ENCODE measurements at places on chromosomes 7 and 10.

DNA sequence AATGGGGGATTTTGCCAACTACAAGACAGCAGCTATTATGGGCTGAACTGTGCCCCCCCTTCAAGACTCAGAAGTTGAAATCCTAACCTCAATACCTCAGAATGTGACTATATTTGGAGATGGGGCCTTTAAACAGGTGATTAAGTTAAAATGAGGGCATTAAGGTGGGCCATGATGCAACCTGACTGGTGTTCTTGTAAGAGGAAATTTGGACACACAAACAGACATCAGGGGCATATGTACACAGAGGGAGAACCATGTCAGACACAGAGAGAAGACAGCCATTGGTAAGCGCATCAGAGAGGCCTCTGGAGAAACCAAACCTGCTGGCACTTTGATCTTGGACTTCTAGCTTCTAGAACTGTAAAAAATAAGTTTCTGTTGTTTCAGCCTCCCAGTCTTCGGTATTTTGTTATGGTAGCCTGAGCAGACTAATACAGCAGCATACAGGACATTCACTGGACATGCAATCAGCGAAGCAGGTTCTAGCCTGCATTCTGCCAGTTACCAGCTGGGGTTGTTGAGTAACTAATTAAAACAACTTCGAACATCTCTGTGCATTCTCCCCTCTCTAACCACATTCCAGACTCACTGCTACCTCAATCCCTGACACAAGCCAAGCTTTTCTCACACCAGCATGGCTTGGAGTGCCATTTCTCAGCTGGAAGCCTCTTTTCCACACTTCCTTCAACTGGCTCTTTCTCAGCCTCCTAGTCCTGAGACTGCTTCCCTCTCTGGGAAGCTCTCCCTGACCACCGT lies 141.4 kb downstream of the DOCK4 start:
- no peak for DNase-seq

DNA sequence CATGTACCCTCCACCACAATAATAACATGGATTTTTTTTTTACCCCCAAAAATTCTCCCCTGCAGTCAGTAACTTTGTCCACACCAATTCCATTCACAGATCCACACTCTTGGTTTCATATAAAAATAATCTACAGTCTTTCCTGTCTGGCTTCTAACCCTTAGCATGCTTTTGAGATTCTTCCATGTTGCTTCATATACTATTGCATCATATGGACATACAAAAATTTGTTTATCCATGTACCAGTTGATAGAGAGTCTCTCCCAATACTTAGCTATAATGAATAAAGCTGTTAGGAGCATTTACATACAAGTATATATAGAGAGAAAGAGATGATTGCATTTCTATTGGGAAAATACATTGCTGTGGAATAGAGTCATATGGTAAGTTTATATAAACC lies 575.0 kb downstream of the XPNPEP1 start:
- no peak for DNase-seq

DNA sequence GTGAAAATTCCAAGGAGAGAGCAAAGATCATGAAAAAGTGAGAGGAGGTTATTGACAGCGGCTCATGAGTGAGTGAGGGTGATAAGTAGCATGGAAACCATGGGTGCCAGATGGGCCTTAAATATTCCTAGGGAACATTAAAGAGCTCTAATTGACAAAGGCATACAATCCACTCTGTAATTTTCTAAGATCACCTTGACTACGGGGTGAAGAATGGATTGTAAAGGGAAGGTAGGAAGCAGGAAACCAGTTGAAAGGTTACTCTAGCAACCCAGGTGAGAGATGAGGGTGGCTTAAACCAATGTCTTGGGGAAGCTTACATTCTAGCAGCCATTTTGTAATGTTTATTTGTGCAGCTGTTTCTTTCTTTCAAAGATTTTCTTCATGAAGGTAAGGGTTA lies 75.7 kb downstream of the RSU1 start:
- no peak for DNase-seq

DNA sequence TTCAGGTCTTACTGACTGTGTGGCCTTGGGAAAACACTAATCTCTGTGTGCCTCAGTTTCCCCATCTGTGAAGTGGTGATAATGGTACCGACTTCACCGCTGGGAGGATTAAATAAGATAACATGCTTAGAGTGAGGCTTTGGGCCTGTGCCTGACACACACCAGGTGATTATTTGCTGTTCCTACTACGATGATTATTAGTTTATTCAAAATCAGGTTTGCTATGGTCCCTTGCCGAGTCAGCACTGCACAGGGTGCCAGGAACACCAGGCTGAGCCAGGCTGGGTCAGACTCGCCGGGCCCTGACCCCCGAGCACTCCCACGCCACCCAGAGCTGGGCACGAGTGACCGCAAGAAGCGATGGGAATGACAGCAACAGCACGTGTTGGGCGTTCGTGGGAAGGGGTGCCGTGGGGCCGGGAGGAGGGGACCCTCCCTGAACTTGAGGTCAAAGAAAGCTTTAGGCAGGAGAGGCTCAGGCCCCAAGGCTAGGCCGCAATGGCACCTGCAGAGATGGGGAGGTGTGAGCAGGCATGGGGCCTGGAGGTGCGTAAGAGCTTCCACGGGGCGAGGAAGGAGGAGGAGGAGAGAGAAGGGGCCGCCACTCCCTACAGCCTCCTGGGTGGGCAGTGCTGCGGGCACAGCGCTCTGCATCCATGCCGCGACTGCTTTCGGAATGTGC lies 325.4 kb downstream of the DNAJB6 start:
- no peak for DNase-seq

GRCh38 chr7:80134115-80134535 lies 506 bp upstream of the GNAI1 start:
- DNase-seq: no peak

DNA sequence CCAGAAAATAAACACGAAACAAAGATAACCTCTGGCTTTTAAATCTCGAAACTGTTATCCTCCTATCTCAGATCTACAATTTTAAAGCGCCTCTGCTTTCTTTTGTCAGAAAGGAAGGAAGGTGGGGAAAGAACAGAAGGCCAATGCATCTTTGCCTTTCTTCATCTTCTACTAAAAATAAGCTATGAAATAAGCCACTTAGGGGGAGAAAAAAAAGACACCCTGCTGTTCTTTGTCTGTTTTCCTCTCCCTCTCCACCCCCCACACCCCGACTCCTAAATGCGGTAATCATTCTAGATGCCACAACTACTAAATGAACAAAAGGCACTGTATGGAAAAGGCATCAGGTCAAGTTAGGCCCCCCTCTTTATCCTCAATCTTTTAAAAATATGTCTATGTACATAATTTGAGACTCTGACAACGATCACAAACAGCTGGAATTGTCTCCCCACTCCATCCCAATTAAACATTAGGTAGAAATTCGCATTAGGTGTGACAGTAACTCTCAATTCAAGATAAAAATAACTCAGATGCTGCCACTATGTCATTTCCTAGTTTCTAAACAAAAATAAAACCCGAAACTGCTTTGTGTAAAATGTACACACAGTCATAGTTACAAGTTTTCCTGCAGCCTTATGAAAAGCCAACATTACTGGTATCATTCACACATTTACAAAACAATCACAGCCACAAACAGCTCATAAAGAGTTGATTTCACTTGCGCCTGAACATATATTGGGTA lies 2.4 kb downstream of the UBE2H start:
- DNase-seq: peak; percentile 33

DNA sequence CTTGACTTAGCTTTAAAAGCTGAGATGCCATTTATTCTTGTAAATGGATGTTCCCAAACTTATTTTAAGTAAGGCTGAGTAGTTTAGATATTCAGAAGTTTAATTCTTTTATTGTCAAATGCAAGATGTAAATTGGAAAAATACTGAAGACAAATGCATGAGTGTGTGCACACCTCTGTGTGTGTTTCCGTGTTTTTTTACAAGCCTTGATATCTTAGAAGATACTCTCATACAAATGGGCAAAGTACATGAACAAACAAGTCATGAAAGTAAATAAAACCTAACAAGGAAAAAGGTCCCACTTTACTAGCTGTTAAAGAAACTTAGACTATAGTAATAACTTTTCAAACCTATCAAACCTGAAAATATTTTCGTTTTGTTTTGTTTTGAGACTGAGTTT lies 29.0 kb downstream of the ACSL5 start:
- no peak for DNase-seq

- DNase-seq: peak; percentile 87
Observed at GRCh38 chr10:29140991-29141390, 147.9 kb upstream of the LYZL1 start.

Data from Daoy (cell line).